ENCODE measurements at places on chromosomes 6 and 20. TPM values are rescaled to one million over a fixed set of nuclear protein-coding genes. Genes with fewer than 3 reads are reported as not detected.

DNA sequence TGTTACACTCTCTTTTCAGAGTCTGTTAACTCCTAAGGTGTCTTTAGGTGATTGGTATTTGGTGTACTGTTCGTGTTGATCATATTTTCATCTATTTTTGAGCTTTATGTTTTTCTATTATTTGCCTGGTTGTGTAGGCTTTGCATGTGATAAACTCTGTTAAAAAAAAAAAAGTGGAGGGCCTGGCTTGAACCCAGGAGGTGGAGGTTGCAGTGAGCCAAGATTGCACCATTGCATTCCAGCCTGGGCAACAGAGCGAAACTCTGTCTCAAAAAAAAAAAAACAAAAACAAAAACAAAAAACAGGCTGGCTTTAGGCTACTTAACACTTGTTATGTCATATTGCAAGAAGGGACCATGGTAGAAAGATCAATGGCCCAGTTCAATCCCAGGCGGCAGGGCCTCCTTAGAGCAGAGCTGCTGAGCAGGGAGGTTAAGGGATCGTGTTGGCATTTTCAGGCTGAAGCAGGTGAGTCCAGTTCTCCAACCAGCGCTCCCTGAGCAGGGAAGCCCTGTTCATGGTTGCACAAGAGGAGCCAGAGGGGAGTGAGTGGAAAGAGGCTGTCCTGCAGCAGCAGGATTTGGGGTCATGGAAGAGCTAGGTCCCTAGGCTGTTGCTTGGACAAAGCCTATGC is 8.5 kb downstream of the PYGB start:
- no peak for DNase-seq

DNA sequence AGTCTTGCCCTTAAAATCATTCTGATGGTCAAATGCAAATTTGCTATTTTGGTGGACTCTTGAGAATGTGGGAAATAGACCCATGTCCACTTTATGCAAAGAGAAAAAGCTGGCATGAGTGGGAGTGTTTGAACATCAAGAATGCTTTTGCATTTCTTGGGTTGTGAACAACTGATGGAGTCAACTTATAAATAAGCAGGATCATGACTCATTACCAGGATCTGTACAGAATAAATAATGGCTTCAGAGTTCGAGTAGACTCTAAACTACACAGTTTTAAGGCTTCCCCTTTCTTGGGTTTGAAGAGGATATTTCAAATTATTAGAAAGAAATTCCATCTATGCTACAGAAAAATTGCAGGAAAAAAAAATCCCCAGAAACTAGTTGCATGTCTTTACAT is 195.5 kb downstream of the EYA4 start:
- DNase-seq: no peak

DNA sequence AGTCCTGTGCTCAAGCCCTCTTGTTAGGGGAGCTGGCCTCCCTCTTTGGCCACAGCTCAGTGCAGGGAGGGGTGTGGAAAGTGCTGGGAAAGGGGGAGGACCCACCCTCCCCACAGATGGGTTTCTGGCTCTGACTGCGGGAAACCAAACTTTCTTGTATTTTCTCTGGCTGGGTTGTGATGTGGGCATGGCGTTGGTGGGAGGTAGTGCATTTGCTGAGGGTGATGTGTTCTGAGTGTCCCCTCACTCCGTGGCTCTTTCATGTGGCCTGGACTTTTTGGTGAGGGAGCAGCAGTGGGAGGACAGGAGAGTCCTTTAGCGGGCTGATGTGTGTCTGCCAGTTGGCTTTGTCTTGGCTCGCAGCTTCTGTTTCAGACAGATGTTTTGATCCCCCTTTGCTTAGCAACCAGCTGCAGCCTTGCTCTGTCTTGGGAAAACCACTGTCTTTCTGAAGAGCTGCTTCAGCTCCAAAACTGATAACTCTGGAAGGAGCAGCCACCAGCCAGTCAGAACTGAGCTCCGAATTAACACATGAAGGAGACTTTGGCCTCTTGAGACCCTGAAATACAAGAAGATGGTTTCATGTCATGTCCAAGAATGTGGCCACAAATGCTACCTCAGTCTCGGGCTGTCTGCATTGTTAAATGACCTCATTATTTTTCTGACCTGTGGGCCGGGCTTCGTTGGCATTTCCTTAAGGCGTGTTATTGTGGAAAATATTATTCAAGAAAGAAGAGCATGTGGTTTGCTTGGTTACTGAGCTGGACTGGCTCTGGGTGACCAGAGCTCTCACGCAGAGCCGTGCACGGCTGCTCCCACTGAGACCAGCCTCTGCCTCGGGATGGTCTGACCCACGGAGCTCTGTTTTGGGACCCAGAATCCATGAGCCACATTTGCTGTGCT is 21.5 kb downstream of the SYNJ2 start:
- DNase-seq: peak; percentile 48

DNA sequence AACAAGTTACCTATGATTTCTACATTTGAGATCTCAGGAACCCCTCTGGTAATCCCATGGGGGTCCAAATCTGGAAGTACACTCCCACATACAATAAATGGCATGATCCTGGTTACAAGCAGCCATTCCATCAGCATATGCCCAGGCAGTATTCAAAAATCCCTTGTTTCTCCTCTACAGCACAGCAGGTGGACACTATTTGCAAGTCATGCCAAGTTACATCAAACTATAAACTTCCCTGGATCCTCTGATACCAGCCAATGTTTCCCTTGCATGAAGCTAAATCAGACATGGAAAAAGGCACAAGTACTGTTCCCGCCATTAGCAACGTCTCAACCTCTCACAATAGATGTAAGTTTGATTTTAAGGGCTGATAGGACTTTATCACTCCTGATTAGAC is 134.5 kb upstream of the PRSS16 start:
- no peak for DNase-seq

- no peak for DNase-seq
These were observed 196.5 kb upstream of the OPRM1 start for GRCh38 chr6:153842491-153842890.

- DNase-seq: no peak
These were observed 77.2 kb upstream of the MC3R start for GRCh38 chr20:56171087-56172012.

DNA sequence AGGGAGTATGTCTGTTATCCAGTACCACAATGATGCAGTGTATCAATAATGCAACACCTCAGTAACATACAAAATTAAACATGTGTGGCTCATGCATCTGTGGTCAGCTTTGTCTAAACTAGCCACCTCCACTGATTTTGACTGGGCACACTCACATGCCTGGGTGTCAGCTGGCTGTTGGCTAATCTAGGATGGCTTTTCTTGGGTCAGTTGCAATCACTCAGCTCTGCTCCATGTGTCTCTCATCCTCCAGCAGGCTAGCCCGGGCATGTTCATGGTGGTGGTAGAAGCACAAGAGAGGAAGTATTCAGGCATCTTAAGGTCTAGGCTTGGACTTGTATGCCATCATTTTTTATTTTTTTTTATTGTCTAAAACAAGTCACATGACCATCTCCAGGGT is 59.3 kb upstream of the JAG1 start:
- no peak for DNase-seq

DNA sequence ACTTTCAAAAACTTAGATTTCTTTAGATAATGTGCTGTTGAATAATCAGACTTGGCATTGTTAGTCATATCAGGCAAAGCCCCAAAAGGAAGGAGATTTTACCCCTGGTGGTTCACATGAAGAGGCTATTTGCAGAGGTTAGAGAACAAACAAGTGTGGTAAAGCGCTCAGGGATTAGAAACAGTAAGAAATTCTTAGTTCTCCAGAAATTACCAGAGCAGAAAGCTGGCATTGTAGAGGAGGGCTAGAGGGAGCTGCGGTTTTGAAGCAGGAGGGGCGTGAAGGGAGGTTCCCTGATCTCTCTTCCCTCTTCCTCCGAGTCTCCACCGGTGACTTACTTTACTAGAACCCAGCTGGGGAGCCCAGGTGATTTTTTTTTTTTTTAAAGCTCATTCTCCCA is 10.2 kb downstream of the MYO6 start:
- no peak for DNase-seq

GRCh38 chr6:44257753-44258324 is 511 bp upstream of the SLC35B2 start:
- DNase-seq: no peak

Gene VEGFA
- total RNA-seq: 112 TPM

Gene STX7
- total RNA-seq: 103 TPM

Gene POPDC3
- not detected for total RNA-seq

Gene SLC17A2
- total RNA-seq: not detected

Gene EPPIN
- total RNA-seq: not detected

Gene AVP
- total RNA-seq: not detected

Gene ISM1
- total RNA-seq: 1.1 TPM

Gene SERINC3
- total RNA-seq: 84.8 TPM

Gene HS3ST5
- not detected for total RNA-seq
